ENCODE measurements at places on chromosomes 13 and 19.

- DNase-seq = no peak
Observed at GRCh38 chr13:107475753-107476453, 739.4 kb downstream of the LIG4 start.

DNA sequence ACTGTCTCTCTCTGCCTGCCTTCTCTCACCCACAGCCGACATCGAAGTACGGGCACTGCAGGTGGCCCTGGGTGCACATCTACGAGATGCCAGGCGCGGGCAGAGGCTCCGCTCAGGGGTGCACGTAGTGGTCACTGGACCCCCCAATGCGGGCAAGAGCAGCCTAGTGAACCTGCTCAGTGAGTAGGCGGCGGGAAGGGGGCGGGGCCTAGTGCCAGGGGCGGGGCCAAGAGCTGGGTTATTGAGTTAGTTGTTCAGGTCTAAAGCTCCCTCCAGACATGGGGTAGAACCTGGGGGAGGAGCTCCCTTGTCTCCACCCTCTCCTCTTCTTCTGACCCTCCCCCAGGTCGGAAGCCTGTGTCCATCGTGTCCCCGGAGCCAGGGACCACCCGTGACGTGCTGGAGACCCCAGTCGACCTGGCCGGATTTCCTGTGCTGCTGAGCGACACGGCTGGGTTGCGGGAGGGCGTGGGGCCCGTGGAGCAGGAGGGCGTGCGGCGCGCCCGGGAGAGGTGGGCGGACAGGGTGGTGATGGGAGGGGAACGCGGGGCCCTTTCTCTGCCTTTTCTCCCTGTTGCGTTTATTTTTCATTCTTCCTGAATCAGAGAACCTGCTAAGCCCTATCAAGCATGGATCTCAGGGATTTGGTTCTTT lies 1.9 kb downstream of the GTPBP3 start:
- peak; percentile 43 for DNase-seq

GRCh38 chr19:11023710-11024109 lies 62.9 kb downstream of the SMARCA4 start:
- no peak for DNase-seq

DNA sequence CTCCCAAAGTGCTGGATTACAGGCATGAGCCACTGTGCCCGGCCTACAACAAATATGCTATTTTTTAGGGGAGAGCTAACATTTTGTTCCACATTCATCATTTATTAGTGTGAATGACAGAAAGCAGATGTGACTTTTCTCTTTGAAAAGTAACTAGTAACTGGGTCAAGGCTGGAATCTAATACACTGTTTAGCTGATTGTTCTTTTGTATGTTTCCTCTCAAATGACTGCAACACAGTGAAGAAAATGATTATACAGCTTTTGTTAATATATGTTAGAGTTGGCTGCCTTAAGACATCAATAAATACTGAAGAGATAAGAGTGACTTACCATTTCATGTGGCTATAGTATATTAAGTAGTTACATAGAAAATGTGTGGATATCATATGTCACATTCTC lies 27.0 kb downstream of the MTRF1 start:
- DNase-seq = no peak

GRCh38 chr13:69903081-69903480 lies 204.5 kb upstream of the ATXN8OS start:
- no peak for DNase-seq

- DNase-seq = no peak
Observed at GRCh38 chr13:75186379-75186778, 295.6 kb downstream of the TBC1D4 start.

DNA sequence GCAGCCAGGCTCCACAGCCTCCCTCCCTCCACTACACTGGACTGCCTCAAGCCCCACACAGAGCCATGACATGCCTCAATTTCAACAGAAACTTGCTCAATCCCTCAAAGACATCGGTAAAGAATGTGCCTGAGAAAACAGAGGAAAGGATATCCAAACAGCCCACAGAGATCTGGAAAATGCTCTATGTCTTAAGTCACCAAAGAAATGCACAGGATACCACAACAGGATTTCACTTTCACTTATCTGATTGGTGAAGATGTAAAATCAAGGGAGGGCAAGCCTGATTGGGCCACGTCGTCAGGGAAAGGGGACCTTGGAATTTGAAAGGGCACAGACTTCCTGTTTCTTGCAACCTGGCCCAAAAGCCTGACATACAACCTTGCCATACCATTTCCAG lies 14.2 kb downstream of the CACNA1A start:
- no peak for DNase-seq

All from nephron progenitor cell (in vitro differentiated cells).